ENCODE measurements at places on chromosomes 6 and 20.

GRCh38 chr6:94131271-94131670 is 711.9 kb upstream of the EPHA7 start:
- H3K27me3 ChIP-seq, result no peaks in the 10 kb centered on the region
- H3K27ac ChIP-seq, result no peak overlapping the region
- H3K36me3 ChIP-seq, result no peaks in the 10 kb centered on the region
- DNase-seq, result no peak
- H3K4me3 ChIP-seq, result no peak overlapping the region
- no peaks in the 10 kb centered on the region for H3K4me1 ChIP-seq

DNA sequence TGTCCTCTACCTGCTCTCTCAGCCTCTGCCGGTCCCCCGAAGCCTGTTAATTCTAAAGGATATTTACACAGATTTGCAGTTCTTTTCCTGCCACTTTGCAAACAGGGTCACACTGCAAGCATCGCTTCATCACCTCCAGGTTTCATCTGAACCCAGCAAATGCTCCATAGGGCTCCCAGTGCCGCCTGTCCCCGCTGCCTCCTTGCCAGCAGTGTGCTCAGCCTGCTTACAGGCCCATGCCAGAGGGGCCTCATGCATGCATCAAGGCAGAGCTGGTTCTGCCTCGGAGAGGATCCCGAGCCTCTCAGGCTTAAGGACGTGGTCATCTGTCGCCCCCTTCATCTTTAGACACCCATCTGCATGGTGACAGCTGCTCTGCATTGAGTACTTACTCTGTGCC is 10.5 kb downstream of the SIRPA start:
- no peak overlapping the region for H3K4me3 ChIP-seq
- H3K4me1 ChIP-seq, result 0 out of 2 replicates have a peak, but pooled peaks cover 2% of the 10 kb centered on the region
- H3K36me3 ChIP-seq, result no peaks in the 10 kb centered on the region
- H3K27ac ChIP-seq, result no peak overlapping the region

DNA sequence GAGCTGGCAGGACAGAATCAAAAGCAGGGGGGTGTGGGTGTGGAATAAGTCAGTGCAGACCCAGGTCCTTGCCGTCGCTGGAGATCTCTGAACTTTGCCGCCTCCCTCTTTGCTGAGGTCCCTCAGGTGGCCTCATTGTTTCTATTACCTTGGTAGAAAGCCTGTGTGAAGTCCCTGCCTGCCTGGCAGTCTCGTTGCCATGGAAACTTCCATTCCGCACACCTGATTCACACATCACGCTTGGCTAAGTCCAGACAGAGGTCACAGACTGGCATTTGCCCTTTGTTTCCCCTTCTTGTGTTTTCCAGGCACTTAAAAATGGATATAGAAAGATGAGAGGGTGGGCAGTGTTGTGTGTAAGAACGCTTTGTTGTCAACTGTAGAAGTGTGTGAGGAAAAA is 260.6 kb downstream of the PRL start:
- DNase-seq, result peak; percentile 63
- H3K4me1 ChIP-seq, result no peaks in the 10 kb centered on the region
- H3K27ac ChIP-seq, result no peak overlapping the region
- no peaks in the 10 kb centered on the region for H3K27me3 ChIP-seq

GRCh38 chr6:132499757-132500156 is 13.2 kb downstream of the STX7 start:
- H3K36me3 ChIP-seq, result peaks cover 2% of the 10 kb centered on the region
- no peak for DNase-seq
- no peak overlapping the region for H3K4me3 ChIP-seq
- no peaks in the 10 kb centered on the region for H3K4me1 ChIP-seq
- H3K27ac ChIP-seq, result no peak overlapping the region

- H3K27me3 ChIP-seq, result no peaks in the 10 kb centered on the region
- no peaks in the 10 kb centered on the region for H3K36me3 ChIP-seq
- no peak overlapping the region for H3K27ac ChIP-seq
- no peak for DNase-seq
- H3K4me3 ChIP-seq, result peak overlapping the region; percentile 88
- no peaks in the 10 kb centered on the region for H3K4me1 ChIP-seq
These were observed 453 bp downstream of the CEP57L1 start for GRCh38 chr6:109095835-109096084.

- no peaks in the 10 kb centered on the region for H3K27me3 ChIP-seq
- no peaks in the 10 kb centered on the region for H3K36me3 ChIP-seq
- DNase-seq, result no peak
- no peaks in the 10 kb centered on the region for H3K4me1 ChIP-seq
- H3K4me3 ChIP-seq, result no peak overlapping the region
- no peak overlapping the region for H3K27ac ChIP-seq
These were observed 700.7 kb downstream of the PRKN start for GRCh38 chr6:162026843-162027242.

DNA sequence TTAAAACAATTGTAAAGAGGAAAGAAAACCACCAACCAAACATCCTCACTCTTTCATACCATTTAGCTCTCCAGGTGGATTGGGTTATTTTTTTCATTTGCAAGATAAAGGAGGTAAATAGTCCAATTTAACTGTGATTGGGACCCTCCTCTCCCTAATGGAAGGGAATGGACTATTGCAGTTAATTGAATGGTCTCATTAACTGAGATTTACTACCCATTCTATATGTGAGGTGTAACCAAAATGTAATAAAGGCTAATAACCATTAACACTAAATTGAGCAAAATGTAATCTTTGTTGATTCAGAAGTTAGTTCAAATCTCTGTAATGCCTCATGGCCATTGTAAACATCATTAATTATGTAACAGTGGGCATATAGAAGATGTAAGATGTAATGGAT is 105.0 kb downstream of the KLHL32 start:
- no peaks in the 10 kb centered on the region for H3K4me1 ChIP-seq
- no peak overlapping the region for H3K27ac ChIP-seq
- H3K4me3 ChIP-seq, result no peak overlapping the region

GRCh38 chr20:49272654-49273053 is 5.2 kb downstream of the ZNFX1 start:
- no peak overlapping the region for H3K27ac ChIP-seq
- no peak for DNase-seq
- H3K36me3 ChIP-seq, result peaks cover 6% of the 10 kb centered on the region
- no peaks in the 10 kb centered on the region for H3K27me3 ChIP-seq

GRCh38 chr6:37048851-37049757 is 43.6 kb downstream of the FGD2 start:
- peaks cover 2% of the 10 kb centered on the region for H3K4me1 ChIP-seq
- no peak overlapping the region for H3K4me3 ChIP-seq
- no peaks in the 10 kb centered on the region for H3K27me3 ChIP-seq
- no peaks in the 10 kb centered on the region for H3K36me3 ChIP-seq

- no peaks in the 10 kb centered on the region for H3K36me3 ChIP-seq
- H3K4me1 ChIP-seq, result no peaks in the 10 kb centered on the region
- no peaks in the 10 kb centered on the region for H3K27me3 ChIP-seq
- no peak for DNase-seq
These were observed 15.2 kb upstream of the AMD1 start for GRCh38 chr6:110859335-110859792.

GRCh38 chr6:115896538-115897129 is 164.1 kb downstream of the FRK start:
- no peaks in the 10 kb centered on the region for H3K4me1 ChIP-seq
- no peaks in the 10 kb centered on the region for H3K36me3 ChIP-seq
- H3K27me3 ChIP-seq, result no peaks in the 10 kb centered on the region
- no peak overlapping the region for H3K4me3 ChIP-seq
- H3K27ac ChIP-seq, result no peak overlapping the region

DNA sequence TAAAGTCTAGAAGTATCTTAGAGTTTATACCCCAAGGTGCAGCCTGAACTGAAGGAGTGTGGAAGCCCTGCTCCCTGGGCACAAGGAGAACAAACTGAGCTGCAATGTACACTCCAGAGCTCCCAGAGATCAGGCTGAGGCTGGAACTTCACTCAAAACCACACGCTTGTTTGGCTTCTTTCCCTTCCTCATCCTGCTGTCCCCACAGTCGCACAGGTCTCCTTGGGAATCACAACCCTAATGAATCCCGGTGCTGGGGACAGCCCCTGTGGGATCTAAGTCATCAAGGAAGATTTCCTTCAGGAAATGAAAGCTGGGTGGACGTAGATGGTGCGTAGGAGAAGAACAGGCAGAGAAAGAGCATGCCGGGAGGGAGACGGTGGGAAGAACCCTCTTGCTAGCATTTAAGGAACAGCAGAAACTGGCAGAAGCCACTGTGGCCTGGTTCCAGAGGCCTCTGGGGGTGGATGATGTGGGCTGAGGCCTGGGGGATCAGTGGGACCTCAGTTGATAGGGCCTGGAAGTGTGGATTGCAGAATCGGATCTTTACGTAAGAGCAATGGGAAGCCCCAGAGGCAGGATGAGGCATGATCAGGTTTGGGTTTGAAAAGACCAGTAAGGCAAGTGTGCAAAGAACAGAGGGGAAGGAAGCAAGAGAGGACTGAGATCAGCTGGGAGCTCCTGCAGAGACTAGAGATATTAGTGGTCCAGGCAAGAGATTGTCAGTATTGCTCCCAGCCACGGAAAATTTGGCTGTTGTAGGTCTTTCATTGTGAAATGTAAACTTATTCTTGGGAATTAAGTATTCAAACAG is 21.4 kb downstream of the CYP24A1 start:
- H3K36me3 ChIP-seq, result no peaks in the 10 kb centered on the region
- no peak for DNase-seq
- H3K27me3 ChIP-seq, result no peaks in the 10 kb centered on the region
- no peak overlapping the region for H3K4me3 ChIP-seq
- no peaks in the 10 kb centered on the region for H3K4me1 ChIP-seq
- H3K27ac ChIP-seq, result no peak overlapping the region

- H3K27me3 ChIP-seq, result no peaks in the 10 kb centered on the region
- no peaks in the 10 kb centered on the region for H3K4me1 ChIP-seq
- H3K36me3 ChIP-seq, result no peaks in the 10 kb centered on the region
- H3K27ac ChIP-seq, result no peak overlapping the region
- no peak overlapping the region for H3K4me3 ChIP-seq
- DNase-seq, result no peak
These were observed 17.2 kb downstream of the LAMP5 start for GRCh38 chr20:9531581-9531980.

DNA sequence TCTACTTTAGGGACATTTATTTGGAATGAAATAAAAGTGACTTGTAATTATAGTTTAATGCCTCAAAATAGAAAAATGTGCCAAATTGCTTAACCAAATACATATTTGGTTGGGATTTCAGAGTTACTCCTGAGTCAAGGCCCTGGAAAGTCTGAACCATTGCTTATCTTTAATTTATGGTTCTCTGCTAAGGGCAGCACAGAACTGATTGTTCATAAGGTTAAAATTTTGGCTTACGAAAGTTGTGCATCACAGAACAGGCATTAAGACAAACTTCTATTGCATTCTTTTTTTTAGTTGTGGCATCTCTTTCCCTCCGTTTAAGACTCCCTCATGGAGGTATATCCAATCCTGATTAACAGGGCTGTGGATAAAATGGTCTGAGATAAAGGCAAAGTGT is 92.2 kb upstream of the TENT5A start:
- no peak overlapping the region for H3K4me3 ChIP-seq
- no peaks in the 10 kb centered on the region for H3K36me3 ChIP-seq
- H3K4me1 ChIP-seq, result no peaks in the 10 kb centered on the region
- no peaks in the 10 kb centered on the region for H3K27me3 ChIP-seq
- DNase-seq, result no peak
- no peak overlapping the region for H3K27ac ChIP-seq

DNA sequence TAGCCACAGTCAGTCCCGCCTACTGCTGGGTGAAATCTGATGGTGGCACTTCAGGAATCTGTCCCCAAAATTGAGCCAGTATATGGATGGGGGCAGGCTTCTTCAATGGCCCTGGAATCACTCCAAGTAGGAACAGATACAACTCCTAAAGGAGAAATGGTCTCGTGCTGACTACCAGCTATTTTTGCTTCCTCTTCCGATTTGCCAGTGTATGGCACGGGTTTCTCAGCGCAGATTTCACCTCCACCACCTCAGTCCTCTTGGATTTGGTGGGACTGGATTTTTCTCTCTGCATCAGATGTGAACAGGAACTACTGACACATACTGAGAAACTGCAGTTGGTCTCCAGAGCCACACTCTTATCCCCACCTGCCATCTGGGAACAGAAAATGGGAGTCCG is 27.2 kb downstream of the PNPLA1 start:
- H3K27me3 ChIP-seq, result no peaks in the 10 kb centered on the region
- no peak overlapping the region for H3K4me3 ChIP-seq
- no peak for DNase-seq
- H3K36me3 ChIP-seq, result no peaks in the 10 kb centered on the region

DNA sequence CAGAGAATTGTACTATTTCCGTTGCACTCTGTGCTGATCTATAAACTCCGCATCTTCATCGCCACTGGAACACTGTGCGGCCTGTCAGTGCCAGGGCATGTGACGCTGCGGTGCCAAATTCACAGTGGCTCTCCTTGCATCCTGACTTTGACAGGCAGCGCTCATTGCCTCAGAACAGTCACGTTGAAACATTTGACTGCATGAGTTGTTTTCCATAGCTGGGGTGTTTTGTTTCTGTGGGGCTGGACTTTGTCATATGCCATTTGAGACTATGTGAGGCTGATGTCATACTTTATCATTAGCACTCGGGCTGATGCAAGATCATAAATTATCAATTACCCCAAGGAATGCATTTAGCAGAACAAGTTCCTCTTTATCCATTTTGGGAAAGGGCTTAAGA is 32.7 kb downstream of the CFAP61 start:
- no peak overlapping the region for H3K4me3 ChIP-seq
- H3K27me3 ChIP-seq, result no peaks in the 10 kb centered on the region
- DNase-seq, result no peak
- H3K36me3 ChIP-seq, result no peaks in the 10 kb centered on the region
- H3K27ac ChIP-seq, result no peak overlapping the region
- H3K4me1 ChIP-seq, result no peaks in the 10 kb centered on the region

DNA sequence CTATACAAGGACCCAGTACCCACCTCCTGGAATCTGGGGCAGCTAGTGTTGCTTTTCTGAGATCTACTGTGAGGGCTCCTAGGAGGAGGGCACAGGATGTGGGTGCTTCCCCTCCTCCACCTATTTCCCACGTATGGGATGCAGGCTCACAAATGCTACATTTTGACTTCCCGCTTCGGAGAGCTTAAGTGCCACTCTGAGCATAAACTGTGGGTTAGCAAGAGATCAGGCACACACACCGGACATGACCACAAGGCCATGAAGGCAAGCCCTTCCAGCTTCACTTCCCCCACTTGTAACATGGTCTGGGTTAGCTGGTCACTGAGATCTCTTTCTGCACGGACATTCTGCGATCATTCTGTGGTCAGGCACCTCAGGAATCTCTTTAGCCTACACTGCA is 15.7 kb upstream of the TGM3 start:
- H3K36me3 ChIP-seq, result no peaks in the 10 kb centered on the region
- no peak overlapping the region for H3K4me3 ChIP-seq
- no peak for DNase-seq
- no peaks in the 10 kb centered on the region for H3K4me1 ChIP-seq
- no peak overlapping the region for H3K27ac ChIP-seq
- H3K27me3 ChIP-seq, result no peaks in the 10 kb centered on the region

DNA sequence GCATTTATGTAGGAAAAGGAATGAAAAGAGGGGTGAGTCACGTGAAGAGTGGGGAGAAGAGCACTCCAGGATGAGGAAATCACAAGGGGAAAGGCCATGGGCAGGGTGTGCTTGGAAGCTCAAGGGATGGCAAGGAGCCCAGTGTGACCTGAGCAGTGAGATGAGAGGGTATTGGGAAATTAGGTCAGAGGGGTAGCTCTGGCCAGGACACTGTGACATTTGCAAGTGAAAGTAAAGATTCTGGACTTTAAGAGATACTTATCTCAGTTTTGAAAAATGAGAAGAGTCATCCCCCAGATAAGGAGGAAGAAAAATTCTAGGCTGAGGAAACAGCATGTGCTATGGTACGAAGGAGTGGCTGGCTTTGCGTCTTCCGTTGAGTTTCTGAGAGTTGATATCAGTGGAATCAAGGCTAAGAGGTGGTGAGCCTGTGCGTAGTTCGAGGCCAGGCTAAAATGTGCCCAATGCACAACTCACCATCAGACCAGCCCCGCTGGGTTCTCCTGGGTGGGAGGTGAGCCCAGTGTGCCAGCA is 79.9 kb downstream of the GCLC start:
- no peaks in the 10 kb centered on the region for H3K4me1 ChIP-seq
- no peaks in the 10 kb centered on the region for H3K36me3 ChIP-seq
- H3K4me3 ChIP-seq, result no peak overlapping the region
- H3K27ac ChIP-seq, result no peak overlapping the region
- no peak for DNase-seq
